Activated naive CD8-positive, alpha-beta T cell treated with anti-CD3 and anti-CD28 coated beads, Interleukin-2, amount 10 ng/mL, durations not matched to agents 7 days and 5 days (primary cell): ENCODE measurements at places on chromosomes 12 and 14. TPM values are rescaled to one million over a fixed set of nuclear protein-coding genes. Genes with fewer than 3 reads are reported as not detected.

GRCh38 chr12:102735104-102735503, 181.9 kb downstream of the PAH start:
- no peak for DNase-seq

DNA sequence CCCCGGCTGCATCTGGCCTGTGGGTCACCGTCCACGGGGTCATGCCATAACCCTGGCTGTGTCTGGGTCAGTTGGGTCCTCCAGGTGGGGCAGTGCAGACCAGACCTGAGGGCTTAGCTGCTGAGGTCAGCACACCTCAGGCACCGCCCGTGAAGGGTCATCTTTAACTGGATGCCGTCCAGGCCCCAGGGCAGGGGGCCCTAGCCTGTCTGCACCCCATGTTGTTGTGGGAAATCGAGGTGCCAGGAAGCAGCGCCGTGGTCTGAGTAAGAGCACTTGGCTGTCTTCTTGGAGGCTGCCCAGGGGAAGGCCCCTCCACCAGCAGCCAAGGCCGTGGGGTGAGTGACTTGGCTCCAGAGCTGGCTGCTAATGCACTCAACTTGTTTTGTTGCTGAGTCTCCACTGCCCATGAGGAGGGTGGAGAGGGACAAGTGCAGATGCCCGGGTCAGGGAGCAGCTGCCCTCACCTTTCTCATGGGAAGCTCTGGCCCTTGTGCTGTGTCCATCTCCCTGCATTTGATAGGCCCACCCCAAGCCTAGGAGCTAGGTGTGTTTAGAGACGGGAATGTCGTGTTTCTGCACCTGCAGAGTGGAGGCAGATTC, 317.2 kb downstream of the TMEM121 start:
- DNase-seq = no peak

MYO1H gene
- not detected for total RNA-seq

DNA sequence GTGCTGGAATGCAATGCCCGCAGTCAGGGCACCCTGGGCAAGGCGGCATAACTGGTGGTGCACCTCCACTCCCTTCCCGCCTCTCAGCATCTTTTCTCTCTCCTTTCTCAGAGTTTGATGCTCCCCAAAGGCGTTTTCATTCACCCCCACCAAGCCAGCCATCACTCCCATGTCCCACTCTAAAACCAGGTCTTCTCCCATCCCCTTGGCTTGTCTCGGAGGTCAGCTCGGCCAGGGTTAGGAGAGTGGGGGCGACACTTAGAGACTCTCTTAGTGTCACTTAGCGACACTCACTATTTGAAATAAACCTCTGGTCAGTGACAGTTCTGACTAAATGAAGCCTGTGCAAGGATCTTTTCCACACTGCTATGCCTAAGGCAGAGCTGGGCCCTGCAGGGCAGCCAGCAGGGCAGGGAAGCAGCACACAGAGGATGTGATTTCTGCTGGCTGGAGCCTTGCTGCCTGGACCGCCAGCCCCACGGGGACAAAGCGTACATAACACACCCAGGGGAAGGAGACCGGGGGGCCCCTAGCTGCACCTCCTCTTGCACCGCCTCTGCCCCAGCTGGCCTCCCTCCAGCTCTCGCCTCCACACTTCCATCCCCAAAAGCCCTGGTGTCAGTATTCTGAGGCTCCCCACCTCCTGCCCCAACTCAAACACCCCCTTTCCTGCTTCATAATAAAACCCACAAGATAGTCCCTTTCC, 64.5 kb downstream of the VWF start:
- no peak for DNase-seq

GRCh38 chr12:55929306-55929791, 1.6 kb upstream of the DGKA start:
- peak; percentile 85 for DNase-seq

OTOGL gene
- not detected for total RNA-seq

GRCh38 chr14:103679351-103679750, 35.9 kb downstream of the XRCC3 start:
- DNase-seq = no peak

DNA sequence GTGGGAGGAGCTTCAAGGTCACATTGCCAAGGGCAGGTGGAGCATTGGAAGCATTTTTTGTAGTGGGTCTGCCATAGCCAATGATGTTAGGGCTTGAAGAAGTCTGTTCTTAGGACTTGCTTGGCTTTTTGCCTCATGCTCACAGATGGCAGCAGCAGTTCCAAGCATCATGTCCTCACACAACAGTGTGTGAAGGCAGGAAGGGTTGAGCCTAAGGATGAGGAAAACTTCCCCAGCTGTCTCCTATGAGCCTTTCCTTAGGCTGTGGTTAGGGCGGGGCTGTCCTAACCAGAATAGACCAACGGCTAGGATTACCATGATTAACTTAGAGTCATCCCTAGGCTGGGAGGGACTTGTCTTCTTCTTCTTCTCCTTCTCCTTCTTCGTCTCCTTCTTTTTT, 76.2 kb upstream of the KCNA1 start:
- DNase-seq = no peak

AQP5 gene
- not detected for total RNA-seq

GPRC5D gene
- total RNA-seq = not detected
